ENCODE measurements at places on chromosomes 6 and 20.

GRCh38 chr20:34705397-34706301, 1.5 kb downstream of the TP53INP2 start:
- DNase-seq = no peak

GRCh38 chr6:29131691-29132090, 23.8 kb downstream of the OR2J3 start:
- no peak for DNase-seq

DNA sequence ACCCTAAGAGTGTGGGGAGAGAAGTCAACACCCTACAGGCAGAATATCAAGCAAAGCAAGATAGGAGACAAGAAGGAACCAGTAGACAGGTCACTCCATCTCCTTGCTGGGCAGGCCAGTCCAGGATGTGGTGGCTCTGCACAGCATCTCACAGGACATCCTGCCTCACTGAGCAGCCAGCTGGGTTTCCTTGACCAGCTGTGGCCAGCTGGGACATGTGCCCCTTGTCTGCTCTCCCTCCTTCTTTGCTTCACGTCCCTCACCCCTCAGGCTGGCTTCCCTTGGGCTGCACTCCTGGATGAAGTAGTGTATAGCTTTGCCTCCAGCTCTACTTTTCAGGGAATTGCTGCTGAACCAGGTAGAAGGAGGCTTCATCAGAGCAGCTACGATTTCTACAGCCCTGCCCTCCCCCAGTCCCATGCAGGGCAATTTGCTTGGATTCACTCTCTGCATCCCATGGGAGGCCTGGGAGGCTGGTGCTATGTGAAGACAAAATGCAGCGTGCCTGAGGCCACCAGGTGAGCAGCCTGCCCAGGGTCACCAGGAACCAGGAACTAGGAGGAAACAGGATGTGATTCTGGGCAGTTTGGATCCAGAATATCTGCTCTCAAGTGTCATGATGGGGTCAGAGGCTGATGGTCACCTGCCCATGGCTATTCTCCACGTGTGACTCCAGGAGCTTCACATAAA, 110.0 kb upstream of the PMEPA1 start:
- DNase-seq = no peak

- DNase-seq = no peak
Observed at GRCh38 chr6:132569170-132569569, 952 bp upstream of the TAAR6 start.

- no peak for DNase-seq
Observed at GRCh38 chr20:38755324-38755910, 7.2 kb downstream of the ACTR5 start.

- peak; percentile 26 for DNase-seq
Observed at GRCh38 chr6:34182751-34183531, 37.1 kb upstream of the GRM4 start.

- no peak for DNase-seq
Observed at GRCh38 chr20:52410731-52411234, 219.2 kb upstream of the ZFP64 start.

- DNase-seq = no peak
Observed at GRCh38 chr6:154613137-154613676, 102.7 kb upstream of the CNKSR3 start.

GRCh38 chr6:135185483-135185882, 4.4 kb downstream of the MYB start:
- no peak for DNase-seq

GRCh38 chr20:7010527-7010926, 243.0 kb downstream of the BMP2 start:
- no peak for DNase-seq

GRCh38 chr20:37630993-37631392, 62.8 kb upstream of the CTNNBL1 start:
- DNase-seq = no peak

DNA sequence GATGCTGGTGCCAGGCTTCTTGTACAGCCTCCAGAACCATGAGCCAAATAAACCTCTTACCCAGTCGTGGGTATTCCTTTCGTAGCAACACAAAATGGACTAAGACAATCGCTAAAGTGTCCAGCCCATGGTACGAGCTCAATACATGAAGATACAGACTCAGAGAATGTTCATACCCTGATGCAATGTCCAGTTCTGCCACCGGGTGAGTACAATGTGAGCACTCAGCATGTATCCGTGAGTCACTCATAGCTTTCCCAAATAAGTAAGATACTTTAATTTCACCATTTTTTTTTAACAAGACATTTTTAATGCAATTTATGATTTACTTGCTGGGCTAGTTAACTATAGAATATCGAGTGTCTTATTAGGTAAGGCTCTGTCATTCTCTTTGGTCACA, 26.7 kb upstream of the PDE10A start:
- DNase-seq = no peak

DNA sequence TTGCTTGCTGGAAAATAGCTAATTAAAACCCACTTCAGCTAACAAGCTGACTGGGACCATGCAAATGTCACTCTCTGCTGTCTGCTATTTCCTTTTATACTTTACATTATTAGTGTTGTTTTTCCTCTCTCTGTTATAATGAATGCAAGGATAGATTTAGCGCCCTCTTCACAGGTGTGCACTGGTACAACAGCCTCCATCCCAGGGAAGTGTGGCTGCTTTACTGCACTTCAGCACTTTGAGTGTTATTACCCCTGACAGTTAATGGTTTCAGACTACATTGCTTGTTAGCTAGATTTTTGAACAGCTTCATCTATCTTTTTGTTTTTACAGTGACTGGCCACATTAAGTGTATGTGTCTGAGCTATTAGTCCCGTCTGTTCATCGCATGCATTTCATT, 405.7 kb downstream of the RNF144B start:
- no peak for DNase-seq

DNA sequence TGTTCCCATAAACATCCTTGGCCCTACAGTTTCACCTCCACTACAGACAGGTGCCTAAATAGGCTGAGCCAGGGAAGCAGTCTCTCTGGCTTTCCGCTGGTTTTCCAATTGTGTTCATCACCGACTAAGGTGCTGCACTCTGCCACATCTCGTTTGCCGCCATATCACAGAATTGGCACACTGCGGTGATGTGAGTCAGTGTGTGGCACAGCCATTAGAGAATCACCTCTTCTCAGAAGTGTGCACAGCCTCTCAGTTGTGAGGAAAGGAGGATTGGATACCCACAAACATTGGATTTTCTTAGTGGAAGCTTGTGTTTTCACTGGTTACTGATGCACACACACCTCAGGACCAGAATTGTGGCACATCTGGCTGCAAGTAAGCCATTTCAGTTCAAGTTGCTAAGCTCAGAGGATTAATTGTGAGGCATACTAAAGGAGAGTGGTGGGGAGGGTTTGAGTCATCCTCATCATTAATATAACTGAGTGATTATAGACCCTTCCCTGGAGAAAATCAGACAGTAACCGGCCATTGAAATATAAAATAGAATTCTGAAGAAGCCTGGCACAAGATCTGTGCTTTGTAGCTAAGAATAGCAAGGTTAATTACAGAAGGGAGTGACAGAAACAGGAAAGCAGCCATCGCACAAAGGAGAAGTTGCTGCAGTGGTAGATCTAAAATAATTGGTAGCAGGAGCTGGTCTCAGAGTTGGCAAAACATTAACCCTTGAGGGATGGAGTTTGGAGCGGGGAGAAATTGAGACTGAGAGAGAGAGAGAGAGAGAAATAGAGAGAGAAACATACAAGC, 506.9 kb downstream of the LMBRD1 start:
- no peak for DNase-seq

GRCh38 chr6:46097366-46097765, 32.4 kb upstream of the ENPP4 start:
- no peak for DNase-seq

DNA sequence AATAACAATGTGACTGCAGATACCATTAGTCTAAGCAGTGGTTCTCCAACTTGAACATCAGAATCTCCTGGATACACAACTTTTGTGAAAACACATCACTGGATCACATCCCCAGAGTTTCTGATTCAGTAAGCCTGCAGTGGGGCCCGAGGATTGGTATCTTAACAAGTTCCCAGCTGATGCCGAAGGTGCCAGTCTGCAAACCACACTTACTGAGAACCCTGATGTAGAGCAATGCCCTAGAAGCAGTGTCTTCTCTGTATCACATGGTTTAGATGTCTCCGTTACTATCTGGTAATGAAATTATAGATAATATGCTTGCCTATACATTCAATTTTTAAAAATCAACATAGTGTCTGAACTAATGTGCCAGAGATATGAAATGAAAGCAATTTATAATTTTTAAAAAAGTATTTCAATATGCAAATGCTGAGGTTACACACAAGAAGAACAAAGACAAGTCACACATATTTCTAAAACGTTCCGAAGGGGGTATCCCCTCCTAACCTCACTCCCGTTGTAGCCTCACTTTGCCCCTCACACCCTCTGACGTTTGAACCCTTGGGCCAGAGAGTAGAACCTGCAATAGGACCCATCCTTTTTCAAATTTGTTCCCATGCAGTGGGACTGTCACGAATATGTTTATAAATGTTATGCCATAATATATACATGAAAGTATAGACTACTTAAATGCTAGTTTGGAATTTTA, 115.4 kb upstream of the SAMD5 start:
- DNase-seq = no peak

GRCh38 chr6:143276436-143276835, 174.1 kb downstream of the ADAT2 start:
- DNase-seq = no peak

- DNase-seq = no peak
Observed at GRCh38 chr6:97462938-97463598, 180.1 kb upstream of the MMS22L start.

DNA sequence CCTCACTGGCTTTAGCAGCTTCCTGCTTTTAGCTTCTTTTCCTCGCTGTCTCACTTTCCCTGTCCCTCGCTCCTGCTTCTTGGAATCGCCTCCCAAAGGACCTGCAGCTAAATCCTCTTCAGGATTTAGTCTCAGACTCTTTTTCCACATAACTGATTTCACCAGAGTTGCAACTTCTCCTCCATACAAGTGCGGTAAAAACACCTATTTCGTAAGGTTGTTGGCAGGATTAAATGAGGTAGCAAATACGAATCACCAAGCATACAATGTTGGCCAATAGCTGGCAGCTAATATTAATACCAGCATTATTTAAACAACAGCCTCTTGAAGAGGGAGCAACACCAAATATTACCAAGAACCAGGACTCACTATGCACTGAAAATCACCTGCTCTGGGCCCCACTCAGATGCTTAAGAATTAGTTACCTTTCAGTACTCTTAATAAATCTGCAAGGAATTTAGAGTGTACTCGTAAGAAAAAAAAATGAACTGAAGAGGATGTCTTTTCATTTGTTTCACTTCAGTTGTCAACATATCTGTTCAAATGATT, 123.0 kb downstream of the DTNBP1 start:
- no peak for DNase-seq

- no peak for DNase-seq
Observed at GRCh38 chr6:40323881-40324634, 263.1 kb downstream of the LRFN2 start.

- no peak for DNase-seq
Observed at GRCh38 chr20:25205277-25206062, 10.0 kb downstream of the ENTPD6 start.

DNA sequence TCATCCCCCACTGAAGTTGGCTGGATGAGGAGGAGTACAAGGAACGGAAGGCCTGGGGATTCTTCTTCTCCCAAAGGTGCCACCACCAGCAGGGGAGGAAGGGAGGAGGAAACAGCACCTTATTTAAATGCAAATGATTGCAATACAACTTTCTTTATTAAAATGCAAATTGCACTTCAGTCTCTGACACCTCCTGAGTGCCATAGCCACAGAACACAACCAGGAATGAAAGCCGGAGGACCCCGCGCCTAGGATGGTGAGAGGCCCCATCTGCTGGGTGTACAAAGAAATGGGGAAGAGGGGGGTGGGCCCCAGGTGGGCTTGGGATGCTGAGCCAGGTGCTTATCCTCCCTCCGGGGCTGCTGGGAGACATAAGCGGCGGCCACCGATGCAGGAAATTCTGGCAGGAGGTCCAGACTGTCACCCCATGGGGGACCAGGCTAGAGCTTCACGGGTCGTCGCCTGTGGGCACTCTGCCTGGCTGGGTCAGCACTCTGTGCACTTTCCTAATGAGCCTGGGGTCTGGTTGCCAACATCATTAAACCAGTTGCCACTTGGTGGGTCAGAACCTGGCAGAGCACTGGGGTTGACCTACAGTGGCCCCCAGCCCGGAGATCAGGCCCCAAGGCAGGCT, 154.2 kb upstream of the MLN start:
- no peak for DNase-seq

All from activated CD8-positive, alpha-beta memory T cell treated with anti-CD3 and anti-CD28 coated beads for 1 hour (primary cell).